ENCODE measurements at places on chromosomes 4 and X. TPM values are rescaled to one million over a fixed set of nuclear protein-coding genes. Genes with fewer than 3 reads are reported as not detected.
A peak's percentile ranks its signal among the peaks of the same experiment; 100 is the strongest.

- peak; percentile 51 for DNase-seq
- peaks cover 62% of the 10 kb centered on the region for H3K4me1 ChIP-seq
- H3K36me3 ChIP-seq: no peaks in the 10 kb centered on the region
- H3K27ac ChIP-seq: peak overlapping the region; percentile 60
- no peaks in the 10 kb centered on the region for H3K27me3 ChIP-seq
- peak overlapping the region; percentile 37 for H3K4me3 ChIP-seq
These were observed 79.5 kb downstream of the AFF1 start for GRCh38 chr4:87014284-87014782.

Gene TMEM31
- not detected for total RNA-seq

DNA sequence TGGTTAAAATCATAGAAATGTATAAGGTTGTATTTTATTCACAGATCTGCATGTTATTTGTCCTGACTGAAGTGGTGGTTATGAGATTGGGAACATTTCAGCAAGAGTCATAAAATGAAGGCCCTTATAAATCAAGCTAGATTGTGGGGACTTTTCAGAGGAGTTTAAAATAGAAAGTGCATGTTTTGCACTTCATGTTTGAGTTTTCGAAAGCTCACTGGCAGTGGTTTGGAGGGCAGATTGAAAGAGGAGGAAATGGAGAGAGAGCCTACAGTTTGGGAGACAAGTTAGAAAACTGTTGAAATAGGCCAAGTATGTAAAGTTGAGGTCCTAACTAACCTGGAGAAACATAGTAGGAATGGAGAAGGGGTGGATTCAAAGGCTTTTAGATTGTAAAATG is 124.9 kb downstream of the KDM6A start:
- H3K4me3 ChIP-seq: no peak overlapping the region
- H3K27ac ChIP-seq: no peak overlapping the region
- no peaks in the 10 kb centered on the region for H3K4me1 ChIP-seq
- no peak for DNase-seq
- H3K27me3 ChIP-seq: no peaks in the 10 kb centered on the region
- no peaks in the 10 kb centered on the region for H3K36me3 ChIP-seq

Gene DCHS2
- total RNA-seq: not detected

Gene RAB39B
- total RNA-seq: 2.0 TPM
